CD14-positive monocyte (primary cell): ENCODE measurements at places on chromosomes 6 and 20.
A peak's percentile ranks its signal among the peaks of the same experiment; 100 is the strongest.

DNA sequence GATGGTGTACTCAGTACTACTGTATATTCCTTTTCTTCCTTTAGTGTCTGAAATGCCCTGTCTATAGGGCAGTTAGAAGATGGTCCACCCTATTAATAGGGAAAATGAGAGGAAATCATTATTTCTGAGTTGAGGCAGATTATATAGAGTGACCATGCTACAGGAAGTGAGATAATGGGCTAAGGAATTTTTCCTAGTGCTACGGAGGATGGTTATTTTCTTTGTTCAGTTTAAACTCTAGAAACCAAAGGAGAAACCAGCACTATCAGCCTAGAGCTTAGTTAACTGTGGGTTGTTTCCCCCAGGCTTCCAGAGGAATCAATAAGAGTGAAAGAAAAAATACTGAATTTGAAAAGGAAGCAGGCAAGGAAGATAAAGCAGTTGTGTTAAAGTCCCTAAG lies 474 bp downstream of the TSBP1 start:
- DNase-seq = no peak

- DNase-seq = no peak
Measured at GRCh38 chr6:115131709-115132490, 789.1 kb upstream of the HS3ST5 start.

GRCh38 chr6:85482206-85482904 lies 32.5 kb downstream of the NT5E start:
- no peak for DNase-seq

DNA sequence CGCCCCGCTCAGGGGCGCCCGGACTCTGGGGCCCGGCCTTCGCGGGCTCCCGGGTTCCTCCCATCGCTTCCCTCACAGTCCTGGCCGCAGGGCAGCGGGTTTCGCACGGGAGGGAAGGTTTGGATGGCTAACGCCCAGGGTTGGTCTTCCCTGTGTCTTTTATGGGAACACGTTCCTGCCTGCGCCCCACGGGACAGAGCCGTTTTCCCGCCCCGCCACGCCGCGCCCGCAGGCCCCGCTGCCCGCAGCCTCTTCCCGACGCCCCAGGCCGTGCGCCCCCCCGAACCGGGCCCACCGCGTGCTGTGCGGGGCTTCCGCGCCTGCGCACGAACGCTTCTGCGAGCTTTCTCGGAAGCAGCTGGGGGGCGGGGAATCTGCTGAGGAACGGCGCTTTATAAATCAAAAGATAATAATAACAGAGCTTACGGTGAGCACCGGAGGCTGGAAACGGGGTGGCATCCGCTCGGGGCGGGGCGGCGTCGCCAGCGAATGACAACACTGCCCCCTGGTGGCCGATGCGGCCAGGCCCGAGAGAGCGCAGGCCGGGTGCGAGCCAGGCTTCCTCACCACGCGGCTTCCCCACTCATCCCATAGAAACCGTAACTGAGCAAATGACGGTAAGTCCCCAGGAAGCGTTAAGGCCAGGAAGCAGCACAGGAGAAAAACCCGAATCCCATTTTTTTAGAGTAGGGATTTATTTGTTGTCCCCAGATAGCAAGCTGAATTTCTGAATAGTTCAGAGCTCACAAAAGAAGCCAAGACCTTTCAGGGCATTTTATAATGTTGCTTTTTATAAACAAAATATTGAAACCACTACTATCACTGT lies 116.4 kb downstream of the MYLK4 start:
- peak; percentile 78 for DNase-seq

- no peak for DNase-seq
Measured at GRCh38 chr6:149890629-149891045, 7.3 kb downstream of the RAET1E start.

- DNase-seq = no peak
Measured at GRCh38 chr6:148027201-148027600, 315.4 kb upstream of the SASH1 start.

DNA sequence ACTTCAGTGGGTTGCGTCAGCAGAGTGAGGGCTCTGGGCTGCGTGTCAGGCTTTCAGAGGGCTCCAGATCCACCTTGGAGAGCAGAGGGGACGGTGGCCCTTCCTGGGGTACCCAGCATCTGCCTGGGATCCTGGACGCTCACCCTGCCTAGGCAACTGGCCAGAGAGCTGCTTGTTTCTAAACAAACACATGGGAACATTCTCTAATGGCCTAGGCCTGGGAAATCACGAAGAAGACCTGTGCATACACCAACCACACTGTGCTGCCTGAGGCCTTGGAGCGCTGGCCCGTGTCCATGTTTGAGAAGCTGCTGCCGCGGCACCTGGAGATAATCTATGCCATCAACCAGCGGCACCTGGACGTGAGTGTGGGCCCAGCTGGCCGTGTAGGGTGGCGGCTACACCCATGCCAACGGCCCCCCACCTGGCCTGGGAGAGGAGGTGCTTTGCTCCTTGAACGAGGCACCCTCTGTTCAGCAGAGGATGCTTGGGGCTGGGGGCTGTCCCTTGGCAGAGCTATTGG lies 32.2 kb downstream of the PYGB start:
- no peak for DNase-seq

DNA sequence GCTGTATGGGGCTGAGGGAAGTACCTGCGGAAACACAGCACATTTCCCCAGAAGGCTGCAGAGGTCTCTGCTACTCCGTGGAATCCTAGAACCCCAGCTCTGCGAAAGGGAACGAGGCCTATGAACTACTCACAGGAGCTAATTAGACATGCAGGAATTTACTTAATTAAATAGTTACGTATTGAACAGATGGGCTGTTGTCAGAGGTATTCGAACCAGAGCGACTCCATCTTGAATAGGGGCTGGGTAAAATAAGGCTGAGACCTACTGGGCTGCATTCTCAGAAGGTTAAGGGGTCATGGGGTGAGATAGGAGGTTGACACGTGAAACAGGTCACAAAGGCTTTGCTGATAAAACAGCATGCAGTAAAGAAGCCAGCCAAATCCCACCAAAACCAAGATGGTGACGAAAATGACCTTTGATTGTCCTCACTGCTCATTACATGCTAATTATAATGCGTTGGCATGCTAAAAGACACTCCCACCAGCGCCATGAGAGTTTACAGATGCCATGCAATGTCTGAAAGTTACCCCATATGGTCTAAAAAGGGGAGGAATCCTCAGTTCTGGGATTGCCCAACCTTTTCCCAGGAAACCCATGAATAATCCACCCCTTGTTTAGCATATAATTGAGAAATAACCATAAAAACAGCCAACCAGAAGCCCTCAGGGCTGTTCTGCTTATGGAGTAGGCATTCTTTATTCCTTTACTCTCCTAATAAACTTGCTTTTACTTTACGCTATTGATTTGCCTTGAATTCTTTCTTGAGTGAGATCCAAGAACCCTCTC lies 14.7 kb upstream of the SSTR4 start:
- DNase-seq = no peak

GRCh38 chr20:57040924-57041323 lies 225.5 kb downstream of the BMP7 start:
- no peak for DNase-seq

GRCh38 chr20:57012691-57013090 lies 253.8 kb downstream of the BMP7 start:
- DNase-seq = no peak

DNA sequence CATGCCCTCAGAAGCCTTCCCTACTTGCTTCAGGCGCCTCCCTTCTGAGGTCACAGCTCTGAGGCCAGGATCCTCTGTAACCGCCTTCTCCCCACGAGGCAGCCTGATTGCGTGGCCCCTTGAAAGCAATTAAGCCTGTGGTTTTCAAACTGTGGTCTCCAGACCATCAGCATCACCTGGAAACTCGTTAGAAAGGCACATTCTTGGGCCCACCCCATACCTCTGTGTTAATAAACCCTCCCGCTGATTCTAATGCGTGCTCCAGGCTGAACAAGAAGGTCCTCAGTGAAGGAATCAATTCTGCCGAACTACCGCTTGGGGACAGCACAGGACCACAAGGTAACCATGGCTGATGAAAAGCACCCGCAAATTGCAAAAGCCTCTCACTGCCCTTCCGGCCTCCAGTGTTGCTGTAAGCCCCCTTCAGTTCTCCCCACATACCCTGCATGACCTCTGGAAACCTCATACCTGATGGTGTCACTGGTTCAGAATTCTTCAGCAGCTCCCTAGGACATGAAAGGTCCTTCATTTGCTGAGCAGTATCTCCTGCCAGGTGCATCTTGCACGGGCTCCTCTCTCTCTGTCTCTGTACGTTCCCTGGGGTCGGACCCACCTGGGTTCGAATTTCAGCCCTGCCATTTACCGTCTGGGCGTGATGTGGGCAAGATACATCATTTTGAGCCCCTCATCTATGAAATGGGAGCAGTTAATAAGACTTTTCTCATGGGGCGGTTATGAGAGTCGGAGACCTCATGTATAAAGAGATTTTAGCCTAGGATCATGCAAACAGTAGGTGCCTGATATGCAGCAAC lies 93.3 kb upstream of the RNF24 start:
- peak; percentile 80 for DNase-seq

- DNase-seq = no peak
Measured at GRCh38 chr6:116443105-116443504, 18.1 kb upstream of the CALHM6 start.

- no peak for DNase-seq
Measured at GRCh38 chr6:38973178-38974057, 75.2 kb upstream of the GLP1R start.

- no peak for DNase-seq
Measured at GRCh38 chr20:6466075-6466810, 301.2 kb upstream of the BMP2 start.

- peak; percentile 71 for DNase-seq
Measured at GRCh38 chr6:14707276-14707675, 538.6 kb upstream of the JARID2 start.

DNA sequence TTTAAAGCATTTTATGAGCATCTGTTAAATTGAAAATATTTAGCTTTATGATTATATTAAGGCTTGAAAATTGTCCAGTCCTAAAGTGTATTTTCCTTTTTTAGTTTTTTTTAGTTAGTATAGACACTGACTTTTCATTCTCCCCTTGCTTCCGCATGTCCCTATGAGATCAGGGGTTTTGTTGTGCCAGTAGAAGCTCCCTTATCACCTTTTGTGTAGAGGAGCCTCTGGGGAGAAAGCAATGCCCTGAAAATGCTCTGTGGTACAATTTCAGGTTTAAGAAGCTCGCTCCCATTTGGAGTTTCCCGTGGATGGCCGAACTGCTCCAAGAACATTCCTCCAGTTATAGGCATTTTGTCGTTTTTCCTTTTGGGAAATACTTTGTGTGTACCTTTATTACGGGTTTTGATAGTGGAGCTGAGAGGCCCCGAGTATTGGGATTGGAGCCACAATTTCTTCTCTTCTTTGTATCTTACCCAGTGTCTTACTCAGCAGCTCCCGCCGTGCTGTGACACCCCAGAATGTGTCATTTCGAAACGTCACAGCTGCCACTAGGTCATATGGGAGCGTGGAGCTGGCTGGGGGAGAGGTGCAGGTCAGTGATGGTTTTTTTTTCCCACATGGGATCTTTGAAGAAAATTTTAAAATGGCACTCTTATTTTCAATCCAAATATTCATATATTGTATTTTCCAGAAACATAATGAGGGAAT lies 49.9 kb downstream of the RPRD1B start:
- no peak for DNase-seq

DNA sequence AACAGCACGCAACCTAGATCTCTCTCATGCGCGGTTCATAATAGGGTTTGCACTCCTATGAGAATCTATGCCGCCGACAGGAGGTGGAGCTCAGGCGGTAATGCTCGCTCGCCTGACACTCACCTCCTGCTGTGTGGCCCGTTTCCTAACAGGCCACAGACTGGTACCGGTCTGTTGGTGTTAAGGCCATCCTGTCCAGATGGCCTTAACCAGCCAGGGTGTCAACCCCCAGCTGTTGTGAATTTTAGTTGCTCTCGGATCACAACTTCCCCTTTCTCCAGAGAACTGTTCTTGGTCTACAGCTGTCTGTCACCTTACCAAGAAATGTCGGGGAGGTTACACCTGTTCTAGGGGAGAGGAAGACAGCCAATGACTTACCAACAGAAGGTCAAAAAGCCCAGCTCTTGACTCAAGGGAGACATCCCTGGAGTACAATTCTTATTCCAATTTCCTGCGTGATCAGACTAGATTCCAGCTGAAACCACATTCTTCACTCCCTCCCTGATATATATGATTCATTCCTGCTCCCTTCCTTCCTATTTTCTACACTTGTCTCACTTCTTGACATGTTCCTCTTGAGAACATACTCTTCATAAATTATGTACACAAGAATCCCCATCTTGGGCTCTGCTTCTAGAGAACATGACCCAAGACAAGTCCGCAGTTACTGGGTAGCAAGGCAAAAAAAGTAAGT lies 23.1 kb upstream of the DNAAF9 start:
- peak; percentile 86 for DNase-seq

- no peak for DNase-seq
Measured at GRCh38 chr6:158038291-158039177, 56.9 kb downstream of the SYNJ2 start.

DNA sequence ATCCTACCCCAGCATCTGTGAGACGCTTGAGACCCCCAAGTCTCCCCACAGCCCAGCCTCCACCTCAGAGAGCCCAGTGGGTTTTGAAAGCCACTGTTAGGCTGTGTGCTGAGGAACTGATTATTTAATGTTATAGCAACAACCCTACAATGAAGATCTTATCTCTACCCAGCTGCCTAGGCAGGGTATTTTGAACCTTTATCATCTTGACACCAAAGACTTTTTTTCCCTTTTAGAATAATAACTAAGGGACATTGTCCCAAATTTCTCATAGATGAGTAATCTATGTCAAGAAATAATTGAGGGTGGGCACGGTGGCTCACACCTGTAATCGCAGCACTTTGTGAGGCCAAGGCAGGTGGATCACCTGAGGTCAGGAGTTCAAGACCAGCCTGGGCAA lies 26.2 kb downstream of the HM13 start:
- DNase-seq = no peak

- no peak for DNase-seq
Measured at GRCh38 chr20:45911486-45912343, at the start of gene PLTP. PLTP (minus strand) TSS chr20:45912155; CDS start chr20:45911452, 703 bp downstream.

- DNase-seq = no peak
Measured at GRCh38 chr6:170099387-170099786, 191.5 kb downstream of the DLL1 start.

DNA sequence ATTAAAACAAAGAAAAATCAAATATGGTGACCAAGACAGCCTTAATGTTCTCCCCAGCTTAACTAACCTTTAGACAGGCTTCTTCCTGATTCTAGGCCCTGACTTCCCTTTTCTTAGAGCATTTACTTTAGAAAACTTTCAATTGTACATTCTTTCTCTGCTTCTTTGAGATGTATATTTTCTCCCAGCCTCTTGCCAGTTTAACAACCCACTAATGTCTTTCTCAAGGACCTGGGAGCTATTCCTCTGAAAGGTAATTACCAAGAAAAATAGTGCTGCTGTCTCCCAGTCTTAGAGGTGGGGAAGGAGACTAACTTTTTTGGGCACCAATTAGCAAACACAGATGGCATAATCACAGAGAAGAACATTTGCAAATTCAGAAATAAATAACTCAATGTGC lies 62.8 kb upstream of the KCNQ5 start:
- no peak for DNase-seq

GRCh38 chr20:18056174-18057100 lies 1.3 kb downstream of the OVOL2 start:
- no peak for DNase-seq
